ENCODE measurements at places on chromosomes 1 and 21.

DNA sequence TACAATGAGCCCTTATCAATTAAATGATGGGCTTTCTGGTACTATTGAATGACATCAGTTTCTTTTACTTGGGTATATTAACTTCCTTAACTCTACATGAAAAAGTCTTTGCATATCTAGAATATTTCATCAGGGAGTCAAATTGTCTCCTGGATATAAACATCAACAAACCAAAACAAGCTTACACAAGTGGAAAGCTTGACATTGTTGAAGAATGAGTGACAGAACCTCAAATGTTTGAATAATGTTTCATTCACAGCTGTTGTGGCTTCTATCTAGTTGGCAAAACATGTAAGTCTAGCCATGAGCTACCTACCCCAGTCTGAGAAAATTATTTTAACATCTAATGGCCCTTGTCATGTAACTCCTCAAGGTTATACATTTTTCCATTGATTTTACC lies 604.8 kb upstream of the ADAMTS5 start:
- DNase-seq: no peak

GRCh38 chr1:112937495-112937894 lies 18.5 kb downstream of the SLC16A1 start:
- DNase-seq: peak; percentile 13

DNA sequence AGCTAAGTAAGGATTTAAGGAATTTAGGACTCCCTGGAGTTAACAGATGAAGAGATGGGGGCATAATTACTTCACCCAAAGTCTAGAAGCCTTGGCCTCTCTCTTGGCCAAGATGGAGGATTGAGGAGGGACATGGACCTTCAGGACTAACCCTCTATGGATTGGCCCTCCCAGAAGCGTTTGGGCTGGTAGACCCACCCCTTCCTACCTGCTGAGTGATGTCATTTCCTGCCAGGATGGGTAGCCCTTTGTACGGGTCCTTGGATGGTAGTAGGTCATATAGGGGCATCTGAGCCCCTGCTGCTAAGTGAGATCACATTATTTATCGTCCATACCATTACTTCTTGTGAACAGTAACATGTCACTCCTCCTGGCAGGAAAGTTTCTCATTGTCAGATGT lies 17.7 kb downstream of the LURAP1 start:
- DNase-seq: no peak

- no peak for DNase-seq
Observed at GRCh38 chr21:40244981-40245380, 377.7 kb downstream of the PCP4 start.

DNA sequence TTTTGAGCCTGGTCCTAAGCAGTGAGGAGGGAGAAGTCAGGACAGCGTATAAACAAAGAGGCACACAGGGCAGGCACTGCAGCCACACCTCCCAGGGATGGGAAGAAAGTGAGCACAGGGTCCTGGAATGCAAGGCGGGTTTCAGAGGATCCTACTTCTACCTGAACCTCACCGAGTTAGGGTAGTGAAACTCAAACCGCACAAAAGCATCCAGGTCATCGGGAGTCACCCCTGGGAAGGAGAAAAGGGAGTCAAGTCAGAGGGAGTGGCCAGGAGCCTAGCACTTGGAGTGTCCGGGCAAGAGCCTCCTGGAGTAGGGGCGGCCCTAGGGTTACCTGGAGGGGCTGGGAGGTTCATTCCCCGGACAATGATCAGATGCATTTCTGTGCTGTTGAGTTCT lies 10.6 kb downstream of the CC2D1B start:
- no peak for DNase-seq

DNA sequence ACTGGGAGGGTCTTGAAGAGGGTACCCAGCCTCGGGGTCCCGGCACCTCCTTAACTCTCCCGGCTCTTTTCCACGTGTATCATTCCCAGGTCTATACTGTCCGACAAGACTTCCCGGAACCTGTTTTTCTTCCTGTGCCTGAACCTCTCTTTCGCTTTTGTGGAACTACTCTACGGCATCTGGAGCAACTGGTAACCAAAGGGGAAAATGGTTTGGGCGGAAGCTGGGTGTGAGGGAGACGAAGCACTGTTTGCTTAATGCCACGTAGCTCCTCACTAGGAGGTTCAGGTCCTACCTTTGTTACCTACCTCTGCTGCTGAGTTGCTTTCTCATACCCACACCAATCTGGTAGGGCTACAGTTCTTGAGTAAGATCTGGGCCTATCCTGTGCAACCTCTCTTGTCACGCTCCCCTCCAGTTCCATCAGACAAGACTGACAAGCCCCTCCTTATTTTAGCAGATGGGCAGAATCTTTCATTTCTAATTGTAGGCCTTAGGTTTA lies 642 bp downstream of the SLC30A7 start:
- DNase-seq: peak; percentile 40

DNA sequence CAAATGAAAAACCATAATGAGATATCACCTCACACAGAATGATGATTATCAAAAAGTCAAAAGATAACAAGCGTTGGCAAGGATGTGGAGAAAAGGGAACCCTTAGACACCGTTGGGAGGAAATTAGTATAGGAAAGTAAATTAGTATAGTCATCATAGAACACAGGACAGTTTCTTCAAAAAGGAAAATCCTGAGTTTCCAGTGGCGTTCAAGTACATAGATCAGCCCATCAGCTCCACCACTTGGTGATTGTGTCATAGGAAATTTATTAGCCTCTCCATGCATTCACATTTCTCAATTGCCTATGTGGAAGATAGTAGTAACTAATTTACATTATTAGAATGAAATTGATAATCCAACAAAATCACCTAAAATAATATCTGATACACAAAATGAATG lies 20.8 kb upstream of the GBP2 start:
- DNase-seq: no peak

DNA sequence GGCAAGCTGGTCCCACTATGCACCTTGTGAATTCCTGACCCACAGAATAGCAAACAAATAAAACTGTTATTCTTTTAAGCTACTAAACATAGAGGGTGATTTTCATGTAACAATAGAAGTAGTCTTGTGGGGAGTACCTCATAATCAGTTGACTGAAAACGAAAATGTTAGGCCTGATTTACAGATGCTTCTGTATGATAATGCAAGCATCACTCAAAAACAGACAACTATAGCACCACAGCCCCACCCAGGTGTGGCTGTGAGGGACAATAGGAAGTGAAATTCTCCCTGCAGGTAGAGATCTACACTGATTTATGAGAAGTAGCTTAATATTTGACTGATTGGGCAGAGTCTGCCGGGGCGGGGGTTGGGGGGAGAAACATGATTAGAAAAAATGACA lies 26.5 kb upstream of the KRTAP19-8 start:
- DNase-seq: no peak

DNA sequence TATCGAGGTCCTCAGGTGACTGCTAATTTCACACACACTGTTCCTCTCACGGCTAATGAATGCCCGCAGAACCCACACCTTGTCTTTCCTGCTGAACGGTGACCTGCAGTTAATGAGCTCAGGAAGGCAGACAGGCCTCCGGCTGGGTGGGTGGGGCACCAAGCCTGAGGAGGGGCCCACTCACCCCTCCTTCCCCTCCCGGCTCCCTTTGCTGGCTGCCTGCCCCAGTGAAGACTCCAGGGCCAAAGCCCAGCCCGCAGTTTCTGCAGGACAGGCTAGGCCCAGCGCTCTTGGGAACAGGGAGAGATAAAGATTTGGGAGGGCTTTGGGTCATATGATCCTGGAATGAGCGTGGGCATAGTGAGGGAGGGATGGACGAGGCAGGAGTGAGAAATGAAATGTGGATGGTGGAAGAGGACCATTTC lies 26.4 kb downstream of the FOXO6 start:
- DNase-seq: peak; percentile 97

- peak; percentile 89 for DNase-seq
Observed at GRCh38 chr1:58739856-58740466, 40.1 kb upstream of the MYSM1 start.
